Esophagus muscularis mucosa (tissue), 4 donors: ENCODE measurements at places on chromosomes 16 and 17. TPM values are rescaled to one million over a fixed set of nuclear protein-coding genes. Genes with fewer than 3 reads are reported as not detected.

CTRB1 gene
- total RNA-seq, result not detected

BBS2 gene
- 33.2 TPM for total RNA-seq

- H3K27me3 ChIP-seq, result no peaks in the 10 kb centered on the region
- peaks cover 96% of the 10 kb centered on the region for H3K36me3 ChIP-seq
- H3K27ac ChIP-seq, result no peak overlapping the region
- H3K4me1 ChIP-seq, result no peaks in the 10 kb centered on the region
- H3K4me3 ChIP-seq, result no peak overlapping the region
Measured at GRCh38 chr16:14650629-14651028, 17.9 kb downstream of the BFAR start.

DNA sequence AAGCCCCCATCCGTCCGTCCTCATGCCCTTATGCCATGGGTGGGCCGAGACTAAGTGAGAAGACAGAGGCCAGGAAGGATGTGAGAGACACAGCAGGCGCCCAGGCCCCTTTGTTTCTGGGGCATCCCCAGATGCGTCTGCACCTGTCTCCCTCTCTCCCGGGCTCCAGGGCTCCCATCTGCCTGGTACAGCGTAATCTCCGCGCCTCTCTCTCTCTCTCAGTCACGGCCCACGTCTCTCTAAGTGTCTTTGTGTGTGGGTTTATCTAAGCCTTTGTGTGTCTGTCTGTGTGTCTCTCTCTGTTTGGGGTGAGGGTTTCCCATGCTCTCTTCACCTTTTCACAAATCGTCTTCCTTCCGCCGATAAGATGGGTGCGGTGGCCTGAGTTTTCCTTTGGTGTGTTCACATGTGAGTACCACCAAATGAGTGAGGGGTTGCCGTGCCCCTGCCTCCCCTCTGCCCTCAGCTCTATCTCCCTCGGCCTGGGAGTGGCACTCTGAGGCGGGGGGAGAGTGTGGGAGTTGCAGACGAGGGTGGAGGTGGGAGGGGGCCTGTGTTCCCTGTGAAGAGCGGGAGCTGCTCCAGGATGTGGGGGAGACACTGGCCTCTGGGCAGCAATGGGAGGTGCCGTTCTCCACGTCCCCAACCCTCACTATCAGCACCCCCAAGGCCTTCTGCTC lies 25.8 kb upstream of the ABCC3 start:
- no peaks in the 10 kb centered on the region for H3K36me3 ChIP-seq
- H3K4me3 ChIP-seq, result no peak overlapping the region
- H3K27ac ChIP-seq, result no peak overlapping the region
- H3K4me1 ChIP-seq, result peaks cover 27% of the 10 kb centered on the region
- H3K27me3 ChIP-seq, result no peaks in the 10 kb centered on the region
- no peak for DNase-seq

- H3K4me1 ChIP-seq, result no peaks in the 10 kb centered on the region
- no peak overlapping the region for H3K4me3 ChIP-seq
- H3K27me3 ChIP-seq, result no peaks in the 10 kb centered on the region
- no peak for DNase-seq
Measured at GRCh38 chr16:70270176-70270575, 18.4 kb upstream of the EXOSC6 start.

NPW gene
- total RNA-seq, result not detected

GRCh38 chr17:19945009-19945626 lies 32.5 kb downstream of the AKAP10 start:
- no peak for DNase-seq
- peaks cover 54% of the 10 kb centered on the region for H3K4me1 ChIP-seq
- no peak overlapping the region for H3K27ac ChIP-seq
- peaks cover 38% of the 10 kb centered on the region for H3K36me3 ChIP-seq
